ENCODE measurements at places on chromosomes 1 and 21. TPM values are rescaled to one million over a fixed set of nuclear protein-coding genes. Genes with fewer than 3 reads are reported as not detected.

DNA sequence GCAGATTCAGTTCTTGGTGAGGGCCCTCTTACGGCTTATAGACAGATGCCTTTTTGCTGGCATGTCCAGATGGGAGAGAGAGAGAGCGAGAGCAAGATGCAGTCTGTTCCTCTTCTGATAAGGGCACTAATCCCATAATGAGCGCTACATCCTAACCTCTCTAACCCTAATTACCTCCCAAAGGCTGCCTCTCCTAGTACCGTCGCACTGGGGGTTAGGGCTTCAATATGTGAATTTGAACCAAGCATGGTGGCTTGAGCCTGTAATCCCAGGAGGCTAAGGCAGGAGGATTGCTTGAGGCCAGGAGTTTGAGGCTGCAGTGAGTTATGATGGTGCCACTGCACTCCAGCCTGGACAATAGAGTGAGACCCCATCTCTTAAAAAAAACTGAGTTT is 10.5 kb upstream of the SDE2 start:
- H3K4me3 ChIP-seq, result no peak overlapping the region
- H3K4me1 ChIP-seq, result peaks cover 7% of the 10 kb centered on the region
- H3K27ac ChIP-seq, result no peak overlapping the region
- no peak for DNase-seq
- no peaks in the 10 kb centered on the region for H3K36me3 ChIP-seq
- H3K27me3 ChIP-seq, result no peaks in the 10 kb centered on the region

DNA sequence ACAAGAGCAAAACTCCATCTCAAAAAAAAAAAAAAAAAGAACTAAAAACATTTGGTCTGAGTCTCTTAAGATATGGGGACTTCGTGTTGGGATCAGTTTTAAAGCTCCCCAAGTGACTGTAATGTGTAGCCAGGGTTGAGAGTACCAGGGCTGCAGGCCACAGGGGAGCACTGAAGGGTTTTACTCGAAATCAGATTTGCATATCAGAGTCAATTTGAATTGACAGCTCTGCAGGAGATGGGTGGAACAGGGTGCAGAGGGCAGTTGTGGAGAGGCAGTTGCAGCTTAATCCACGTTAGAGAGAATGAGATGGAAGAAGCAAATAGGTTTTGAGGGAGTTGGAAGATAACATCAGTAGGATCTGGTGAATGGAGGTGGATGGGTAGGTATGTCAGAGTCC is 20.6 kb upstream of the ELOA start:
- H3K27me3 ChIP-seq, result no peaks in the 10 kb centered on the region
- no peaks in the 10 kb centered on the region for H3K36me3 ChIP-seq
- H3K4me3 ChIP-seq, result no peak overlapping the region
- no peak for DNase-seq
- H3K4me1 ChIP-seq, result peaks cover 8% of the 10 kb centered on the region

DNA sequence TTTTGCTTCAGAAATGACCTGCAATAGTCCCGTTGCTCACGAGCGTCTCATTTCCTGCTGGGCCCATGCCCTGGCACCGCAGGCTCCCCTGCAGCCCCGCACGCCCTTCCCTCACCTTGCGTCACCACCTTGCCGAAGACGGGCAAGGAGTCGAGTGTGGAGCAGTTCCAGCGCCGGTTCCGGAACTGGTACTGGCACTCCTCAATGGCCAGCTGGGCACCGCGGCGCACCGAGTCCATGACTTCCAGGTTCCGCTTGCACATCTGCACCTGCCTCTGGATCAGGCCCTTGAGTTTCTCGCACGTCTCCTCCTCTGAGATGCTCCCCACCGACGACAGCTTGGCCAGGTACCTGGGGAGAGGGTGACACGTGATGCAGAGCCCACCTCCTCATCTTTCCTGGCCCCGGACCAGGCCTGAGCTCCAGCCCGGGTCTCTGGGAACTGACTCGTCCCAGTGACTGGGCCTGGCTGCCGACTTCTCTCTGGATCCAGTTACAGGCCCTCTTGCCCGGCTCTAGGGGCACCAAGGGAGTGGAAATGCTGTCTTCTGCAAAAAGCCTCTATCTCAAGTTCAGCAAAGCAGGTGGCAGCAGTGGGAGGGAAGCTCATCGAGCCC is 13.3 kb downstream of the WNT4 start:
- no peak overlapping the region for H3K27ac ChIP-seq
- no peaks in the 10 kb centered on the region for H3K4me1 ChIP-seq
- H3K36me3 ChIP-seq, result no peaks in the 10 kb centered on the region
- H3K27me3 ChIP-seq, result no peaks in the 10 kb centered on the region
- H3K4me3 ChIP-seq, result no peak overlapping the region
- no peak for DNase-seq

DNA sequence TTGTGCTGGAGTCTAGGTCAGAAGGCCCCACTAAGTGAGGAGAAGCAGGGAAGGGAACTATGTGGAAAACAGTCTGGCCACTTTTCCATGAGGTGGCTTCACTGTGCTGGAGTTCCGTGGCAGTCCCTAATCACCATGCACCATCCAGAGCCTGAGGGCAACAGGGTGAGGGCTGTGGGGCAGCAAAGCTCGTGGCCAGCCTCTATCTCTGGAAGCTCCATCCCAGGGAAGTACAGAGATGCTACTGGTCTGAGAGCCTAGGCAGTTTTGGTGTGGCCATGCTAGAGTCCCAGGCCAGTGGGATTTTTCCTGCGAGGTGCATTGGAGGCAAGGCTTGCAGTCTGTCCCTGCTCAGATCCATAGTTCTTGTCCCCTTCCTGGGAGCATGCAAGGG is 157.3 kb upstream of the LRRC7 start:
- H3K27ac ChIP-seq, result no peak overlapping the region
- H3K4me3 ChIP-seq, result no peak overlapping the region
- no peak for DNase-seq
- no peaks in the 10 kb centered on the region for H3K36me3 ChIP-seq

DNA sequence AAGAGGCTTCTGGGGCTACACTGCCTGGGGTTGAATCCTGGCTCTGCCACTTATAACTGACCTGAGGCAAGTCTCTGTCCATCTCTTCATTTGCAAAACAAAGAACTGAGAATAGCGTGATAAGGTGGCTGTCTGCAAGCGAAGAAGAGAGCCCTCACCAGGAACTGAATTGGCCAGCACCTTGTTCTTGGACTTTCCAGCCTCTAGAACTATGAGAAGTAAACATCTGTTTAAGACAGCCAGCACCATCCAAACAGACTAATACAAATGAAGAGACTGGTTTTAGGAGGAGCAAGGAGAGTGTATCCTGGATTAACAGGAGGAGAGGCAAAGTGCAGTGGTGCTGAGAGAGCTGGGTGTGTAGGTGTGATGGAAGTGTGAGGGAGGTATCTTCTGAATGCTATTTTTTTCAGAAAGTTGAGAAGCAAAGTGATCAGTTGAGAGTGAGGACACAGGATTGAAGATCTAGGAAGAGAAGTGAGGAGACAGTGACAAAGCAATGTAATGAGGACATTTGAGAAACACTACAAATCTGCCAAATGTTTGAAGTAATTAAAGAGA is 59.3 kb downstream of the CD58 start:
- H3K36me3 ChIP-seq, result peaks cover 34% of the 10 kb centered on the region
- H3K27ac ChIP-seq, result no peak overlapping the region
- H3K4me3 ChIP-seq, result no peak overlapping the region

GRCh38 chr1:208808301-208808700 is 564.1 kb upstream of the PLXNA2 start:
- H3K4me3 ChIP-seq, result no peak overlapping the region
- no peaks in the 10 kb centered on the region for H3K36me3 ChIP-seq
- no peaks in the 10 kb centered on the region for H3K27me3 ChIP-seq
- DNase-seq, result no peak

The C1orf74 gene
- 2.0 TPM for total RNA-seq

Measured in activated CD4-positive, alpha-beta T cell treated with anti-CD3 and anti-CD28 coated beads, Interleukin-2, amount 10 ng/mL, durations not matched to agents 7 days and 5 days (primary cell).